ENCODE measurements at places on chromosomes 2 and 18.

GRCh38 chr2:211387734-211388133, 831.3 kb downstream of the CPS1 start:
- DNase-seq: no peak

DNA sequence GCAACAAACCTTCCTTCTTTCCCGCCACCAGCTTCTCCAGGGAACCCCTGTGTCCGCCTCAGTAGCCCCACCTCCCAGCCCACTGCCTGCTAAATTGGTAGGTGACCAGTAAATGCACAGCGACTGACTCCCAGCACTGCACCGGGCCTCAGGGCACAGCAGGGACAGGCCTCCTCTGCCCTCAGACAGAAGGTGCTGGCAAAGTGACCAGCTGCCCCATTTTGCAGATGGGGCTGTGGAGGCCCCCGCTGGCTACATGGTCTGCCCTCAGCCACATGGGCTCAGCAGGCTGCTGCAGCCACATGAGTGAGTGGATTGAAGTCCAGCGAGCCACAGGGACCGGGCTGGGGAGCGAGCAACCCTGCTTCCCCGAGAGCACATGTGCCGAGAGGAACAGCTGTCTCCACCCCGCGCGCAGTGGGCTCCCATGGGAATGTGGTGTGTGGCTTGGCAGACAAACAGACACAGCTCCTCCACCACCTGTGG, 7.8 kb upstream of the NPPC start:
- DNase-seq: no peak

DNA sequence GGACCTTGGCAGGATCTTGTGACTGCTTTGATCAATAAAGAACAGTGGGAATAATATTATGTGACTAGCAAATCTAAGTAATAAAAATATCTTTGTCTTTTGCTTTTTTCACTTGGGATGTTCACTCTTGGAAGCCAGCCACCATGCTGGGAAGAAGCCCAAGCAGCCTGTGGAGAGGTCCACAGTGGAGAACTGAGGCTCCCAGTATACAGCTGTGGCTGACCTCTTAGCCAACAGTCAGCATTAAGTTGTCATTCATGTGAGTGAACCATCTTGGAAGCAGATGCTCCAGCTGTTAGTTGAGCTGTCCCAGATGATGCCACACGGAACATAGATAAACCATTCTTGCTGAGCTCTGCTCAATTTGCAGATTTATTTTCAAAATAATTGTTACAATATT, 160.0 kb downstream of the OSR1 start:
- no peak for DNase-seq

DNA sequence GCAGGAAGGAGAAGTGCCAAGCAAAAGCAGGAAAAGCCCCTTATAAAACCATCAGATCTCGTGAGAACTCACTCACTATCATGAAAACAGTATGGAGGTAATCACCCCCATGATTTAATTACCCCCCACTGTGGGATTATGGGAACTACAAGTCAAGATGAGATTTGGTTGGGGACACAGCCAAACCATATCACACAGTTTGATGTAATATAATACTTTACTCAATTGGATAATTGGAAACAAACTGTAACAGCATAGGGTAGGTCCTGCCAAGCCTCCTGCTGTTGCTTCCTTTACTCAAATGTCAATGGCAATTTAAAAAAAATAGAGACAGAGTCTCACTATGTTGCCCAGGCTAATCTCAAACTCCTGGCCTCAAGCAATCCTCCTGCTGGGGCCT, 15.5 kb upstream of the METTL21A start:
- DNase-seq: no peak

DNA sequence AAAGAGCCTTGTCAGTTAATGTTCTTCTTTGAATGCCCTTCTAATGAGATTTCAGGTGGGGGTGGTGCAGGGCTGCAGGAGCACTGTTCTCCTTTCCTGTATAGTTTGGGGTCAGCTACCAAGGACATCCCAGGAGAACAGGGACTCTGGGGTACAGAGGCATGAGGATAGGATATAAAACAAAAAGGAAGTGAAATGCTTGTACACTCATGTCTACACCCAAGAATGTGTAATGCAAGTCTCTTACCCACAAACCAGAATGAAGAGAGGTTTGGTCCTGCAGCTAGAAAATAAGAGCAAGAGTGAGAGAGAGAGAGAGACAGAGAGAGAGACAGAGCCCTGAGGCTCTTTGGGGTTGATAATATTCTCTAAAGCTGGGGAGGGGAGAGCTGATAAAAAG, 151.8 kb upstream of the KCTD1 start:
- DNase-seq: no peak

GRCh38 chr18:12011199-12011956, 30.1 kb downstream of the IMPA2 start:
- DNase-seq: no peak

DNA sequence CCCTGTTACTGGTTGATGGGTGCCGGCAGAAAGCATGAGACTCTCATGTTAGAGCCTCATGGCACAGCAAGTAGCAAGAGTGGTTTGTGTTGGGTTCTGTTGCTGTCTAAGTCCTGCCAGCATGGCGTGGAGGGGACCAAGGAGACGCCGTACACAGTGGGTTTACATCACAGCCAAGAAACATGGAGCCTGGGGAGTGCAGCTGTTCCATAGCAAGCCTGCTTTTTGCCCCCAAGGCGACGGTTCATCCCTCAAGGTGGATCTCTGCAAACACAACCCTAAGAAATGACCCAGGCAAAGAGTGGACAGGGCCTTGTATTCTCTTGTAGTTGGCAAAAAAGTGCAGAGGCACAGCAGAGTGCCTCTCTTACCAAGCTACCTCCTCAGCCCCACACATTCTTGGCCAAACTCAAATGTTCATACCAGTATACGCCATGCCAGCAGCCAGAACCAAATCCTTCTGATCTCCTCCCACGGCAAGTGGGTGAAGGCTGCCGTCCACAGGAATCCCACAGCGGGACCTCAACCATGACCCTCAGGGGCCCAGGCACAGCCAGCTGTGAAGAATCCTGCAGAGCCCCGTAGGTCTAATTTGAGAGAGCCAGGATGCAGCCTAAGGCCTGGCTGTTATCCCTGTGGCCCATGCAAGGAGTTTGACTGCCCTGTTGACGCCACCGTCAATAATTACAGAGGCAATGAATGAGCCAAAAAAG, 19.0 kb downstream of the SNED1 start:
- no peak for DNase-seq

DNA sequence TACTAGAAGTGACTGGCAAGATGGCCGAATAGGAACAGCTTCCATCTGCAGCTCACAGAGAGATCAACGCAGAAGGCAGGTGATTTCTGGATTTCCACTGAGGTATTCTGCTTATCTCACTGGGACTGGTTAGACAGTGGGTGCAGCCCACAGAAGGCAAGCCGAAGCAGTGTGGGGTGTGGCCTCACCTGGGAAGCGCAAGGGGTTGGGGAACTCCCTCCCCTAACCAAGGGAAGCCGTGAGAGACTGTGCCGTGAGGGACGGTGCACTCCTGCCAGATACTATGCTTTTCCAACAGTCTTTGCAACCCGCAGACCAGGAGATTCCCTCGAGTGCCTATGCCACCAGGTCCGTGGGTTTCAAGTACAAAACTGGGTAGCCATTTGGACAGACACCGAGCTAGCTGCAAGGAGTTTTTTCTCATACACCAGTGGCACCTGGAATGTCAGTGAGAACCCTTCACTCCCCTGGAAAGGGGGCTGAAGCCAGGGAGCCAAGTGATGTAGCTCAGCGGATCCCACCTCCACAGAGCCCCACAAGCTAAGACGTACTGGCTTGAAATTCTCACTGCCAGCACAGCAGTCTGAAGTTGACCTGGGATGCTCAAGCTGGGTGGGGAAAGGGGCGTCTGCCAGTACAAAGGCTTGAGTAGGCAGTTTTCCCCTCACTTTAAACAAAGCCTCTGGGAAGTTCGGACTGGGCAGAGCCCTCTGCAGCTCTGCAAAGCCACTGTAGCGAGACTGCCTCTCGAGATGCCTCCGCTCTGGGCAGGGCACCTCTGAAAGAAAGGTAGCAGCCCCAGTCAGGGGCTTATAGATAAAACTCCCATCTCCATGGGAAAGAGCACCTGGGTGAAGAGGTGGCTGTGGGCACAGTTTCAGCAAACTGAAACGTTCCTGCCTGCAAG, 40.1 kb downstream of the PLEK start:
- DNase-seq: no peak

DNA sequence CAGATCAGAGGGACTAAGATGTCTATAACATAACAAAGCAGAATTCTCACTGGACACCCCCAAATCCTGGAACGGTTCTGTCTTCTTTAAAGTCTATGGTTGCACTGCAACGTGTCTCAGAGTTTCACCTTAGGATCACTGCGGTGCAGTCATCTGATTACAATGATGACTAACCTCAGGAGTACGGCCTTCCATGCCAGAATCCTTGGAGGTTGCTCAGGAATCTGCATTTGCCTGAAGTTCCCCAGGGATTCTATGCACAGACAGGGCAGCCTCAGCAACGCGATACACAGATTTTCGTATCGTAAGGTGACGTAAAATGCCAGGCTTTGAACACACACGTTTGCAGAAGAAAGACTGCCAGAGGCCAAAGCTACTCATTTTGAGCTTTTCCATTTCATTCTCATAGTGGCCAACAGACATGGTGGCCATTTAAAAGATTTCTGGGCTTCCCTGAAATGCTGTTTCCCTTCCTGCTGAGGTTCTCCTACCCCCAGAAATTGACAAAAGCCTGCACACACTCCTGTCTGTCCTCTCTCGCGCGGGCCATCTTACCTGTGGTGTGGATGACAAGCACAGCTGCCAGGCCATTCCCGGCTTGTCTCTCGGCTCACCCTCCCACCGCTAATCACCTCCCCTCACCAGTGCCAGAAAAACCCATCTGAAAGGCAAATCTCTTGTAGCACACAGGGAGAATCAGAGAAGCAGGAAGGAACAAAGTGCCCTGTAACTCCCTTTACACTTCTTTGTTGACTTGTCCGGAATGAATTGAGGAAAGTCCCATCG, 148.8 kb downstream of the ACKR3 start:
- DNase-seq: no peak

GRCh38 chr2:207734264-207734635, 22.8 kb downstream of the CCNYL1 start:
- DNase-seq: no peak

DNA sequence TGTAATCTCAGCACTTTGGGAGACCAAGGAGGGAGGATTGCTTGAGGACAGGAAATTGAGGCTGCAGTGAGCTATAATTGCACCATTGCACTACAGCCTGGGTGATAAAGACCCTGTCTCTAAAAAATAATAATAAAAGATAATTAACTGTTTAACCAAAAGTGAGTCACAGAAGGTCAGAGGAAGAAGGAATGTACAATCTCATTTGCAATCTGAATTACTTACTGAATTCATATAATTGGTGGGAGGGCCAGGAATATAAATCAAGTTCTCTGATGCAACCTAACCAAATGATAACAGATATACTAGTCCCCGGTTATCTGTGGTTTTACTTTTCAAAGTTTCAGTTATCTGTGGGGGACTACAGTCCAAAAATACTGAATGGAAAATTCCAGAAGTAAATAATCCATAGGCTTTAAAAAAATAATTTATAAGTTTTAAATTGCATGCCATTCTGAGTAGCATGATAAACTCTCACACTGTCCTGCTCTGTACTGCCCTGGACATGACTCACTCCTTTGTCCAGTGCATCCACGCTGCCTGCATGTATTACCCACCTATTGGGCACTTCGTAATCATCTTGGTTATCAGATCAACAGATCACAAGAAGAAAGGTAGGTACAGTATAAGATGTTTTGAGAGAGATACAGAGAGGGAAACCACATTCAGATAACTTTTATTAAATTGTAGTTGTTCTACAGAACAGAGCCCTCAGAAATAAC, 12.8 kb upstream of the MATN3 start:
- no peak for DNase-seq

GRCh38 chr2:85340034-85340892, 12.5 kb upstream of the TGOLN2 start:
- DNase-seq: no peak

DNA sequence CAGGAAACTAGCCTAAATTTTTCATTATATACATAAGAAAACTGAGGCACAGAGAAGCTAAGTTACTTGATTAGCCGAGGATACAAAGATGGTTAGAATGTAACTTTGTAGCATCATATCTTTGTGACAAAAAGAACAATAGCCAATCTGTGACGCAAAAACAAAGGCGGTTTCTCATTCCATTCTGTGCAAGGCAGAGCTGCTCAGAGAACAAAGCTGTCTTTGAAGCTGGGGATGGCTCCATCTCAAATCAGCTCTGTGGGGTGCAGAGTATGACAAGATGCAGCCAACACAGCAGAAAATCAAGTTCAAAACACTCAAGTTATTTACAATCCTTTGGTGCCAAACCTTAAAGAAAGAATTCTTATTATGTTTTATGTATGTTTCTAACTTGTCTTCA, 81.9 kb upstream of the VWC2L start:
- DNase-seq: no peak

DNA sequence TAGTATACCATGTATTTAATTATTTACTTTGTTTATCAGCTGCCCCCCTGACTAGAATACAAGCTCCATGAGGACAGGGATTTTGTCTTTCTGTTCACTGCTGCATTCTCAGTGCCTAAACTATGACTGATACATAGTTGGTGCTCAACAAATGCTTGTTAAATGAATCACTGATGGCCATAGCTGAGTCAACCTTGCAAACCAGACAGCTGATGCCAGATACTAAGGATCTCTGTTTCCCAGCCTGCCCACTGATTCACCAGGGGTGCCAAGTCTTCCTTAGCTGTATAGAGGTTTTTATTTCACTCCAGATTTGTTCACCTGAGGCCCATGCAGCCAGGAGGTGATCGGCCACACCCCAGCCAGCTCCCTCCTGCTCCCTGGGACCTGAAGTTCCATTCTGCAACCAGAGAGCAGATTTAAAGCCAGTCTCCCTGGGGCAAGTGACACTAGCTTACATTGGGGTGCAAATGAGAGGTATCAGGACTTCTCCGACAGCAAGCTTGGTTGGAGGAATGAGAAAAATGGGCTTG, 92.2 kb downstream of the C1QL2 start:
- no peak for DNase-seq

GRCh38 chr2:146939991-146940685, 904.7 kb upstream of the ACVR2A start:
- DNase-seq: no peak

- no peak for DNase-seq
Observed at GRCh38 chr2:24984912-24985311, 13.2 kb upstream of the DNAJC27 start.
